ENCODE measurements at places on chromosomes 2 and 18. TPM values are rescaled to one million over a fixed set of nuclear protein-coding genes. Genes with fewer than 3 reads are reported as not detected.

The CYRIA gene
- 0.27 TPM for total RNA-seq

The TNFAIP6 gene
- 1.2 TPM for total RNA-seq

The SLC20A1 gene
- total RNA-seq: 183 TPM

The POLE4 gene
- total RNA-seq: 89.9 TPM

The AGXT gene
- total RNA-seq: not detected

The CYTIP gene
- not detected for total RNA-seq

The TTC39C gene
- 18.0 TPM for total RNA-seq

The CFC1 gene
- not detected for total RNA-seq

The OSBPL6 gene
- total RNA-seq: 9.2 TPM

All from A549 treated with GW870086 at 1 μM for 4 hours (cell line).